ENCODE measurements at places on chromosomes 16 and 17.

DNA sequence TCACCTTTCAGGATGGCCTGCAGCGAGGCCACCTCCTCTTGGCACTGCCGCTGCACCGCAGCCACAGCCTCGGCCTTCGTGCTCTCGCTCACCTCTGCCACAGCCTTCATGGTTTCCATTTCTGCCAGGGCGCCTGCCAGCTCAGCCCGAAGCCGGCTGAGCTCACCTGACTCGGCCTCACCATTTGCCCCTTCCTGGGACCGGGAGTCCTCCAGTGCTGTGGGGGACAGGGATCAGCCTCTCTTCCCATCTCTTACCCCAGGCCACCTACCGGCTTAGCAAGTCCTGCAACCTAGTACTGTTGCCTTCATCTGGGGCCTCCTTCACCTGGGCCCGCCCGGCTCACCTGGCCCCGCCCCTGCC, 658 bp downstream of the RABEP2 start:
- DNase-seq, result no peak

- DNase-seq, result no peak
Observed at GRCh38 chr16:26019381-26020242, 327.9 kb downstream of the HS3ST4 start.

GRCh38 chr17:75077496-75078283, 10.1 kb upstream of the SLC16A5 start:
- DNase-seq, result peak; percentile 61

DNA sequence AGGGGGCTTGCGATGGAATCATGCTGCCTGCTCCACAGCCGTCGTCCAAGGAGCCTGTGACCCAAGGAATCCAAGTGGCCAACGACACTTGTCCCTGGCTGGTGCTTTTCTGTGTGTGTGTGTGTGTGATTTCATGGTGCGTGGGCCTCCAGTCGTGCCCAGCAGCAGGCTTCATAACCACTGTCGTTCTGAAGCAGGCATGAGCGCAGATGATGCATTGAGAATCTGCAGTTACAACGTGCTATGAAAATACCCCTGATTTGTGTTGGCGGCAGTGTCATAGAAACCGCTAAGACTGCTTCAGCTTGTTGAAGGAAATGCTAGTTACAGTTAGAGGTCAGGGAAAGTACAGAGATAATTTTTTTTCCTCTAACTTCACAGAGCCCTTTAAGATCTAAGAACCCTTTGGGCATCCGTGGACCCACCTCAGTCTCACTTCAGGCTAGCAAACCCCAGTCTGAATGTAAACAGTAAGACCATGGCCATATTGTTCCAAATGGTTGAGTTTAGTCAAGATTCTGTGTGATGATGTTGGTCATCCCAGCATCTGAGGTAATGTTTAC, 15.6 kb downstream of the C16orf90 start:
- DNase-seq, result no peak

DNA sequence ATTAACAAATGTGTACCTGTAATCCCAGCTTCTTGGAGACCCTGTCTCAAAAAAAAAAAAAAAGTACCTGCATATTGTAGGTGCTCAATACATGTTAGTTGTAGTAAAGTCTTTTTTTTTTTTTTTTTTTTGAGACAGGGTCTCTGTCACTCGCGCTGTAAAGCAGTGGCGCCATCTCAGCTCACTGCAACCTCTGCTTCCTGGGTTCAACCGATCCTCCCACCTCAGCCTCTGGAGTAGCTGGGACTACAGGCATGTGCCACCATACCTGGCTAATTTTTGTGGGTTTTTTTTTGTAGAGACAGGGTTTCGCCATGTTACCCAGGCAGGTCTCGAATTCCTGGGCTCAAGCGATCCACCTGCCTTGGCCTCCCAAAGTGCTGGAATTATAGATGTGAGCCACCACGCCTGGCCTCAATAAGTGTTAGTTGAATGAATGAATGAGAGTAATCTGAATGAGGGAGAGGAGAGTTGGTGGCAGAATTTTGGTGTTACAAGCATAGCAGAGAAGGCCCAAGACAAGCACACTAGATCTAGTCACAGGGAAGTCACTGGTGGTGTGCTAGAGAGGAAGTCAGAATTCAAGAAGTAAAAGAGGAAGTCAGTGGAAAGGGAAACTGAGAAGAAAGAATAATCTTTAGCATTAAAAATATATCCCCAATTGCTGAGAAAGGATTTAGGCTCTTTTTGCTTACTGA, 9.4 kb upstream of the MYL4 start:
- DNase-seq, result no peak

GRCh38 chr16:19555938-19556771, 652 bp downstream of the VPS35L start:
- peak; percentile 27 for DNase-seq

- DNase-seq, result no peak
Observed at GRCh38 chr16:73064212-73064993, 16.5 kb upstream of the ZFHX3 start.
